ENCODE measurements at places on chromosomes 3 and 15.

- DNase-seq = no peak
These were observed 16.5 kb downstream of the AADACL2 start for GRCh38 chr3:151750181-151750580.

DNA sequence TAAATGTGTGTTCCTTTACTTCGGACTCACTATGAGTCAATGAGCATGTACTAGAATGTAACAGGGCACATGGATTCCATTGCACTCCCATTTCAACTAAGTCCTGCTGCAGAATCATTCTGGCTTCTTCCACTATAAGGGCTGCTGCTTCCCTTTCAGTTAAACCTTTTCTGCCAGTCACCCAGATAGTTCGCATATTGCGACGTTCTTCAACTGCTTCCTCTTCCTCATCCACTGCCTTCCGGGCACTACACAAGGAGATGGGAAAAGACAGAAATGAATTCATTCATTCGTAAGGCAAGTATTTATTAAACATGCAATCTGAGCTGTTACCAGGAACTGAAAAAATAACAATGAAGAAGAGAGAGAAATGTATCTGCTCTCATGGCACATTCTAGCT is 55.6 kb downstream of the POLQ start:
- no peak for DNase-seq

DNA sequence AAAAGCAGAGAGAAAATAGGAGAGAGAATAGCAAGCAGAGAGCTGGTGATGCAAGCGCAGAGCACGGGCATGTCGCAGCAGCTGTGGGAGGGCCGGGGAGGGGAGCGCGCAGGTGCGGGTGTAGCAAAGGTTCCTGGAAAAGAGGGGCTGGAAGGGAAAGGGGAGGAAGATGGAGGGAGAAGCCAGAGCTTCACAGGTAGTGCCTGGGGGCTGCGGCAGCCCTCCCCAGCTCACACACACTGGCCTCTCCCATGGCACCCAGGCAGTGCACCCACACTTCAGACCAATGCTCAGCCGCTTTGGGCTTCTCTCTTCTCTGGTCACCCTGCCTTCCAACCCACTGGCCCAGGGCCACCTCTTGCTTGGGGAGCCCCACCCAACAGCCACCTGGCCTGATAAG is 72.1 kb downstream of the ADAMTS7 start:
- no peak for DNase-seq

- no peak for DNase-seq
These were observed 4.7 kb upstream of the TYRO3 start for GRCh38 chr15:41554343-41554742.

DNA sequence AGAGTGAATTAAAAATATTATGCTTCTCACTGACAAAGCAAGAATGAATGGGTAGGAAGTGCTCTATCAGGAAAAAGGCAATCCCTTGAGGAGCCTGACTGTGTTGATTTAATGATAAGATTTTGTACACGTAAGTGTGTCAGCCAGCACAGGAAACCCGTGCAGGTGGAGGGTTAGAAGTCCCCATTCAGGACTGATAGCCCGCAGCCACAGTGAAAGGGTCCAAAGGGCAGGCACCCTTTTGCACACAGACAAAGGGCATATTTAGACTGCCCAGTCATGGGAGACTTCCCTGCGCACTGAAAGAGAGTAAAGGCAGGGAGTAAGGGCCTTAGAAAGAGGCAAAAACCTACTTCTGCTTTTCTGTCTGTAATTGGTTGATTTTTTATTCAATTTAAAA is 26.4 kb upstream of the SKIL start:
- DNase-seq = no peak

GRCh38 chr3:77571971-77572715 is 532.2 kb downstream of the ROBO2 start:
- no peak for DNase-seq

DNA sequence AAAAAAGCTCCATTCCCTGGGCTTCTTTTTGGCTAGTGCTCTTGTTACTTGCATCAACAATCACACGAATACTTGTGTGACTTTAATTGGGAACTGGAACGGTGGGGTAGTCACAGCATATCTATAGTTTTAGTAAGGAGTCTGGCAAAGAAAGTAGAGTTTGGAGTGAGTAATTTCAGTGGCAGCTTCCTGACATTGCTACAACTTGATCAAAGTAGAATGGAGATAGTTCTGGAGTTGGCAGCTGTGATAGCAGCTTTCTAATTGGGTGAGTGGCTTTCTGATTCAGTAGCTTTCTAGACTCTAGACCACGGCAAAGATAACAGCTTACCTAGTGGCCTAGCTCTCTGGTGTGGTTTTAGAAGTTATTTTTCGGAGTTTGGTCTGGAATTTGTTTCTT is 475.0 kb downstream of the TUSC7 start:
- DNase-seq = peak; percentile 0

DNA sequence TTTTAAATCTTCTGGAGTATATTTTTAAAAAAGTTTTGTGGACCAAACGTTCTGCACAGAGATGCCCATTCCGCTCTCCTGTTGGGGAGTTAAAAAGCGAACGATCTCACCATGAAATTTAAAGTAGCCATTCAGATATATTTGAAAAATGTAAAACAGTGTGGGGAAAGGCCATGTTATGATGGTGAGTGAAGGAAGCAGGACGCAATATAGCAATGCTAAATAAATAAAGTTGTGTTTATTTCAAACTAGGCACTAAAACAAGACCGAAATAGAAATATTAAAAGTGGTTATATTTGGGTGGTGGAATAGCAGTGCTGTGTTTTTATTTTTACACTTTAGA is 327 bp upstream of the CCDC13 start:
- DNase-seq = no peak

GRCh38 chr15:90986790-90987507 is 7.4 kb downstream of the PRC1 start:
- no peak for DNase-seq

DNA sequence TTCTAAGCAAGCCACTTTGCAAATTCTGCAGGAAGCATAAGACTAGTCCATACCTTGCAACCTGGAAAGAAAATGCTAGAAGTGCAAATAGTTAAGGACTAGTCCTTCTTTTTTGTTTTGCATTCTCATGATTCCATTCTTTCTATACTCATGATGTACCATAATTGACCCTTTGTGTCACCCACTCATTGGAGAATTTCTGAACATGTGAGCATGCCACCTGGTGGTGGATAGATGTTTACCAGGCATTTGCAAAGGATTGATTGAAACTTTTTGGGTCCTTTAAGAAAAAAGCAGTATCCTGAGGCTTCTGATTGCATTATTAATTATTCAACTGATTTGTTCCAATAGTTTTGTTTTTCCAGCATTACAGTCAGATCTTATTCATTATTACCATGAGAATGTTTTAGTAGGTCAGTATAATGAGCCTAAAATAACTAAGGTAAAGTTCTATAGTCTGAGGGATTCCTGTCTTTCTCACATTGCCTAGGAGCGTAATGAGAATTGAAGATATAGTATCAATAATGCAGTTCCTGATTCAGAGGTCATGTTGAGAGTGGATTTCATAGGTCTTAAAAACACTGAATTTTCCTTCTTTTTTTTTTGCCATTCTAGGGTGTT is 20.2 kb upstream of the DIPK2A start:
- DNase-seq = peak; percentile 39

DNA sequence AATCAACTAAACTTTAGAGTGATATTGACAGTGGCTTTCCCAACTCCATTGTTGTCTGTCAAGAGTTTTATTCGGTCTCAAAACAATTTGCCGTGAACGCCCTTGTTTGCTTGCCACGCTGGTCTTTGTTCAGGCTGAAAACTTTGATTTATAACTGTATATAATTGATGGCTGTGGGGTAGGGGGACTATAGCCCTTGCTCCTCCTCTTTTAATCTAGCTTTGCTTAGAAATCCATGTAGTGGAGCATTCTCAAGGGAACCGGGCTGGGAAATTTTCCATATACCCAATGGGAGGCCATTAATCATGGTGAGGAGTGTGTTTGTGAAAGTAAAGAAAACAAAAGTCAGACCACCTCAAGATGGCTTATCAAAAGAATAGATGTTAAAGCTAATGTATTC is 339.8 kb upstream of the RARB start:
- DNase-seq = no peak

DNA sequence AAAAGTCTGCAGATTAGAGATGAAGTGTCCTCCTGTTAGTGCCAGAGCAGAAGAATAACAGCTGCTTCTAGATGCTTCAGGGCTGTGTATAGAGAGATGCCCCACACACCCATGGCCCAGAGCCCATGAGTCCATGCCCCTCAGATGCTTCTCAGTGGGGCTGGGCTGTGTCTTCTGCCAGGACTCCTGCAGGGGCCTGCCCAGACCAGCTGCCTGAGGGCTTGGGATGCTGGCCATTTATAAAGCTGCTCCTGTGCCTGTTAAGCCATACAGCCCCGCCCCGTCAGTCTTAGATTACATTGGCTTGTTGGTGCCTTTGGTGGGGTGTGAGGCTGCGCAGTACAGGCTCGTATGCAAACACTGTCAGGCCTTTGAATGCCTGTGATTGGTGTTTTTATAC is 318.0 kb upstream of the CTDSPL start:
- no peak for DNase-seq

- DNase-seq = no peak
These were observed 63.4 kb upstream of the GATA2 start for GRCh38 chr3:128556384-128556783.

- no peak for DNase-seq
These were observed 10.6 kb upstream of the PCSK6 start for GRCh38 chr15:101499863-101500713.

DNA sequence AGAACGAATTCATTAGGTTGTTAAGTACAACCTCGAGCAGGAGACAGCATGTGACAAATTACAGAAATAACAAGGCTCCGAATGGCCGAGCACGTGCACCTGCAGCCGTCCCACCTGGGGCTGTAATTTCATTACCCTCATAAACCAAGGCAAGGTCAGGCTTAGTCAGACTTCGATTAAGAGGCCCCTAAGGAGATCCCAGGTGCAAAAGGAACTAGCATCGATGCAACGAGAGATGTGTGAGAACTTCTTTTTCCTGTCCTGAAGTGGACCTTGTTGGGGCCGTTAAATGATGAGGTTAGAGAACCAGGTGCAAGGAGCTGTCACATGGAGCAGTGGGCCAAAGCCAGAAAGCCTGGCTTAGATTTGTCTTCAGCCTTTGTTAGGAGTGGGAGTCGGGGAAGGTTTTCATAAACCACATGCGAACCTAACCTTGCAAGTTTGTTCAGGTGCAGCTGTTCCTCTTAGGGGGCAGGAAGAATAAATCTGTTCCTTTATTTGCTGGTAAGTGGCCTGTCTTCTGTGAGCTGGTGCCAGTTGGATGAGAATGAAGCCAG is 559.9 kb upstream of the MCTP2 start:
- DNase-seq = no peak

GRCh38 chr3:25306705-25307104 is 121.4 kb upstream of the RARB start:
- DNase-seq = no peak

GRCh38 chr3:11583638-11584046 is 60.1 kb downstream of the VGLL4 start:
- DNase-seq = peak; percentile 61

DNA sequence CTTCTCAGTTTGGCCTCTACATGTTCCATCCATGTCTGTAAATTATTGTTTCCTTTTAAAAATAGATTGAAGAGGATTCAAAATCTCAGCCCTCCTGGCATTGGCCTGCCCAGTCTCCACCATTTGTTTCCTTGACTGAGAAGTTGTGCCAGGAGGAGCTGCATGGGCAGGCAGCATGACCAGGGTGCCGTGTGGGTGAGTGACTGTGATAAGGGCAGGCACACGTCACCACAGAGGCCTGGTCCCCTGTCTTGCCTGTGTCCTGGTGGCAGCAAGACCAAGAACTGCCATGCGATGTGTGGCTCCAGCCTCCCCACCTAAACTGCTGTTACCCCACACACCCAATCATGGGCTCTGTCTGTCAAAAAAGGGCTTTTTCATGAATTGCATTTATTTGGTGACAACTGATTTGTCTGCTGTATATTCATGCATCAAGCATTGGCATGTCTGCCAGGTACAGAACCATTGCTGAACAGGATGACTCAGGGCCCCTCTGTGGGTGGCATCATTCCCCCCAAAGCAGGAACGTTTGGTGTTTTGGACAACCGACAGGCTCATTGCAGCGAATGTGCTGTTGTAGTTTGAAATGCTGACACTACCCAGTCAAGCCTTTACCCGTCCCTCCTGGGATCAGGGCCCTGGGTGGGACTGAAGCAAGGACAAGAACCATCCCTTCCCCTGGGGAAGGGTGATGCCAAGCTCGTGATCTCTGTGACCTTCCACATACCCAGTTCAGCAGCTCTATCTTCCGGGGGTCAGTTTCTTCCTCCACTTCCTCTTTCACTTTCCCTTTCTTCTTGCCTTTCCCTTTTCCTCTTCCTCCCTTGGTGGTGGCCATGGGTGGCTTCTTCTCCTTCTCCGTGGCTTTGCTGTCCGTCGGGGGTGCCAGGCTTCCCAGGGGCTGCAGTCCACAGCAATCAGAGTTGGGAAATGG is 51.6 kb downstream of the TRPM1 start:
- no peak for DNase-seq

GRCh38 chr3:190086191-190086590 is 34.5 kb downstream of the P3H2 start:
- DNase-seq = no peak

DNA sequence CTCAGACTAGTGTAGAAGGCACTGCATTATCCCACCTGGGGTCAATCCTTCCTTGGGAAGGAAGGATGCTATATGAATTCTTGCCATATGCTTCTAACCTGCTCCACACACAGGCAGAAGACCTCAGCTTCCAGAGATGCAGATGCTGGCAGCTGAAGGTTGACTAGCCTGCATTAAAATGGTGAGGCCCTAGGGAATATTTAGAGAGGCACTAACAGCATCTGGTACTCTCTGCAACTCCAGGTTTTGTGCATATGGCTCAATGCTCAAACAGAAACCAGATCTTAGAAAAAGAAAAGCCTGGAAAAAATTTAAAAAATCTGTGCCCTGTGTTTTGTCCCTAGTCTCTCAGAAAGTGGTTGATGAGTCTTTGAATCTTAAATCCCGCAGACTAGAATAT is 56.0 kb upstream of the MYRIP start:
- DNase-seq = no peak

DNA sequence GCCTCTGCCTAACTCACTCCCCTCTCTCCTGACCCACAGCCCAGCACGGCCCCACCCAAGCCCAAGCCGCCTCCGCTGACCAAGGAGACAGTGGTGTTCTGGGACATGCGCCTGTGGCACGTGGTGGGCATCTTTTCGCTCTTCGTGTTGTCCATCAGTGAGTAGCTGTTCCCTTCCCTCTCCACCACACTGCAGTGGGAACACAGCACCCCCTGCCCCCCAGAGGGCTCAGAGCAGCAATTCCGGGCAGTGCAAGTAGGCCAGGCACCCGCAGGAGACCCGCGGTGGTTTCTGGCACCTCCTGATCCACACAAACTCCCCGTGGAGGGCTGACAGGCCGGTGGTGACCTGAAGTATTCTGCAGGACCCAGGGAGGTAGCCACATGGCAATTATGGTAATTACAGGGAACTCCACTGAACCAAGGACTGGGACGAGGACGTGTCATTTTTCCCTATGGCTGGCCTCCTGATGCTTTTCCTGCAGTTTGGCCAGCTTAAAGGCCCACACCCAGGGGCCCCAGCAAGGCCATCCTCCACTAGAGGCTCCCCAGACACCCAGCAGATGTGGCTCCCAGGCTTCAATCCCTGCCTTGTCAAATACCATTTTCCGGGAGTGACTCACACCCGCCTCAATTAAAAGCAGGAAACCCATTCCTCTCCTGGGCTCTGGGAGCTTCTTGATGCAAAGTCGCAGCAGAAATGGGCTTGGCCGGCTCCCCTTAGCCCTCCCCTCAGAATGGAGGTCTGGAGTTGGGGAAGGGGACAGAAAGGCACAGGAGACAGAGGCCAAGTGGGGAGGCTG is 4.8 kb downstream of the TMIE start:
- peak; percentile 17 for DNase-seq

- peak; percentile 2 for DNase-seq
These were observed 22.6 kb upstream of the POMGNT2 start for GRCh38 chr3:43128464-43128863.

GRCh38 chr3:31468433-31468832 is 64.3 kb upstream of the STT3B start:
- DNase-seq = no peak

Data from amniotic epithelial cell (primary cell).